Type B pancreatic cell (in vitro differentiated cells): ENCODE measurements at places on chromosomes 6 and 20. TPM values are rescaled to one million over a fixed set of nuclear protein-coding genes. Genes with fewer than 3 reads are reported as not detected.

PGBD1 gene
- total RNA-seq, result 3.6 and 7.9 TPM in 2 replicates

GRCh38 chr6:40825102-40825501, 213.9 kb downstream of the UNC5CL start:
- no peak overlapping the region for H3K27ac ChIP-seq
- no peak overlapping the region for H3K4me3 ChIP-seq
- peaks cover 6% of the 10 kb centered on the region for H3K27me3 ChIP-seq
- H3K36me3 ChIP-seq, result no peaks in the 10 kb centered on the region

SRMS gene
- total RNA-seq, result not detected in 2 replicates

GRCh38 chr6:152375197-152375596, 262.0 kb downstream of the SYNE1 start:
- peaks cover 17% of the 10 kb centered on the region for H3K4me1 ChIP-seq
- H3K4me3 ChIP-seq, result no peak overlapping the region
- H3K36me3 ChIP-seq, result peaks cover 4% of the 10 kb centered on the region
- H3K27ac ChIP-seq, result no peak overlapping the region
- DNase-seq, result no peak

DNA sequence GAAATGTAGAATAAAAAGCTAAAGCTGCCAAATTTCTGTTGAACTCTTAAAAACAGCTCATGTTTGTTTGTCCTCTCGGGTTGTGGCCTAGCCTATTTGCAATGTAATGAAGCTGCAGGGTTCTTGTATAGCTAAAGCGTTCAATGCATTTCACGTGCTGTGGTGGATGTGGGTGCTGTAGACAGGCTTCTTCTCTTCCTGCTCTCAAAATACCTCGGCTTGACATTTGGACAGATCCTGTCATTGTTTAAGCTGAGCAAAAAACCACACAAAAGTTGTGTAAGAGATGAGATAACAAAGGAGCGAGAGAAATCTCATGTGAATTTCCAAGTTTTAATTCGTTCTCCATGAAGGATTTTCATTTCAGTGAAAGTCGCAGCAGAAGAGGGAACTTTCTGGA, 196.3 kb upstream of the UST start:
- no peaks in the 10 kb centered on the region for H3K27me3 ChIP-seq
- no peak overlapping the region for H3K27ac ChIP-seq
- DNase-seq, result no peak
- H3K4me1 ChIP-seq, result no peaks in the 10 kb centered on the region
- H3K36me3 ChIP-seq, result peaks cover 51% of the 10 kb centered on the region

DZANK1 gene
- 3.3 and 6.5 TPM in 2 replicates for total RNA-seq

- no peaks in the 10 kb centered on the region for H3K27me3 ChIP-seq
- no peaks in the 10 kb centered on the region for H3K36me3 ChIP-seq
- no peaks in the 10 kb centered on the region for H3K4me1 ChIP-seq
- H3K27ac ChIP-seq, result no peak overlapping the region
- H3K4me3 ChIP-seq, result no peak overlapping the region
These were observed 85.2 kb upstream of the ECI2 start for GRCh38 chr6:4220558-4220957.

OR2B6 gene
- total RNA-seq, result not detected in 2 replicates

DNA sequence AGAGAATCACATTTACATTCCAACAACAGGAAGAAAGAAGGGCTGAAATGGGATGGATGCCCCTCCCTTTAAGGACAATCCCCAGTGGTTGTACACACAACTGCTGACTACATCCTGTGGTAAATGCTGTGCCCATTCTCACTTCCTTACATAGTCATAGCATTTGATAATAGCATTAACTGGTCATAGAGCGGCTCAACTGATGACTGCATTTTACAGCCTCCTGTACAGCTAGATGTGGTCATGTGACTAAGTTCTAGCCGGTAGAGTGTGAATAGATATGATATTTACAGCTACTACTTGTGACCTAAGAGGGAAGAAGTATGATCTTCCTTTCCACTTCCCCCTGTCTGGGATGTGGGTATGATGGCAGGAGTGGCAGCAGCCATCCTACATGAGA, 24.7 kb downstream of the KCNK17 start:
- no peak overlapping the region for H3K4me3 ChIP-seq
- DNase-seq, result no peak
- H3K4me1 ChIP-seq, result no peaks in the 10 kb centered on the region
- H3K27me3 ChIP-seq, result peaks cover 29% of the 10 kb centered on the region
- H3K36me3 ChIP-seq, result no peaks in the 10 kb centered on the region

- no peaks in the 10 kb centered on the region for H3K36me3 ChIP-seq
- peaks cover 10% of the 10 kb centered on the region for H3K4me1 ChIP-seq
- peak; percentile 4 for DNase-seq
These were observed 1.2 kb upstream of the TOX2 start for GRCh38 chr20:43913291-43914025.

DNA sequence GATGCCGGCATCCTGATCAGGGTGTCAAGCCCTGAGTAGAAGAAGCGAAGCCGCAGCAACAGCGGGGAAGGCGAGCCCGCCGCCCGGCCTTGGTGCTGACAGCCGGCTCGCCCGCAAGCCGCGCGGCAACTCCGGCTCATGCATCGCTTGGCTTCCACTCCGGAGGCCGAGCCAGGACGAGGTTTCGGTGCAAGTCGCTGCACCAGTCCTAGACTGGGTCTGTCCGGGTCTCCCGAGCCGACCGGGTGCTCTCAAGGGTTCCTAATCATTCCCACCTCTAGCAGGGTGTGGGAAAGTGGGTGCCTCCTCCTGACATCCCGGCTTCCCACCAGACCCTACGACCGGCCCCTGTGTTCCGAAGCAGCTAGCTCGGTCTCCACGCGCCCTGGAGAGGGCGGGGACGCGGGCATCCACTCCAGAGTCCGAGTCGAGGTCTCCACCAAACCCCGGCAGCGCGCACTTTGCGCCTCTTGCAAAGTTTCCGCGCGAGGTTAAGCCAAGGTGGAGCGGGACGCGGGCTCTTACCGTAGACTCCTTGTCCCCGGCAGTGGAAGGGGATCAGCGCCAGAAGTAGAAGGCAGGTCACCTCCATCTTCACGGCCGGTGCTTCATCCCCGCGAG, 1.4 kb downstream of the MDGA1 start:
- H3K4me1 ChIP-seq, result peaks cover 17% of the 10 kb centered on the region
- no peaks in the 10 kb centered on the region for H3K36me3 ChIP-seq
- H3K4me3 ChIP-seq, result peak overlapping the region; percentile 89
- peaks cover 70% of the 10 kb centered on the region for H3K27me3 ChIP-seq
- H3K27ac ChIP-seq, result no peak overlapping the region
- DNase-seq, result no peak

- no peaks in the 10 kb centered on the region for H3K4me1 ChIP-seq
- no peak overlapping the region for H3K27ac ChIP-seq
- DNase-seq, result no peak
These were observed 103.0 kb upstream of the FOXQ1 start for GRCh38 chr6:1208876-1209275.

TRAPPC3L gene
- 0.27 and 0.31 TPM in 2 replicates for total RNA-seq

TOX2 gene
- total RNA-seq, result 1.5 and 4.7 TPM in 2 replicates
